Stimulated activated CD4-positive, alpha-beta T cell treated with anti-CD3 and anti-CD28 coated beads, TNF-alpha, amount 100 ng/mL, for 24 hours (primary cell): ENCODE measurements at places on chromosomes 6 and 20.

DNA sequence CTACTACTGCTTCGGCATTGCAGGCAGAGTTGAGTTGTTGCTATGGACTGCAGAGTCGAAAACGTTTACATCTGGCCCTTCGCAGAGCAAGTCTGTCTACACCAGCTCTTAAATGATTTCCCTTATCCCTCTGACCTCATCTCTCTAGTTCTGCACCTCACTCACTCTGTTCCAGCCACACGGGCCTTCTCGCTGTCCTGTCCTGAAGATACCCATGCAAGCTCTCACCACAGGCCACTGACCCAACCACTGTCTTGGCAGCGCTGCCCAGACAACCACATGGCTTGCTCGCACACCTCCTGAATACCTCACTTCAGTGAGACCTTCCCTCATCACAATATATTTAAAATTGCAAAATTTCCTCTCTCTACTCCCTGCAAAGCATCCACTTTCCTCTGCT, 31.4 kb downstream of the B4GALT5 start:
- DNase-seq = no peak

- DNase-seq = no peak
Observed at GRCh38 chr6:71603021-71603420, 283.3 kb upstream of the RIMS1 start.

DNA sequence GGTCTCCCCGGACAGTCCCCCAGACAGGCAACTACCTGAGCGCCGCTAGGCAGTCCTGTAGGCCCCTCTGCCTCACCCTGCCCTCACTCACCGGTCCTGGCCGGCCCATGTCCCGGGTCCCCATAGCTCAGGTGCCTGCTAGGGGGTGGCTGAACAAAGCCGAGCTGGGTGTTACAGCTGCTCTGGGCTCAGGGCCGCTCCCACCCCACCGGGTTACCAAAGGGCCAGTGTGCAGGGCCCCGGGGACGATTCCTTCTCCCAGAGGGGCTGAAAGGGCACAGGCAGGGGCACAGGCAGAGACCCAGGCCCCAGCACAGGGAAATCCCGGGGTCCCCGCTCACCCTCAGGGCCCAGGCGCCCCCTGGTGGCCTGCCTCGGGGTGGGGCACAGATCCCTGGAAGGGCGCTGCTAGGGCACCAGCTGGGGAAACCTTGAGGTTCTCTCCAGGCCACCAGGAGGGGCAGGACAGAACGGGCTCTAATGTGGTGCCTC, 118.4 kb downstream of the GRM4 start:
- peak; percentile 43 for DNase-seq

DNA sequence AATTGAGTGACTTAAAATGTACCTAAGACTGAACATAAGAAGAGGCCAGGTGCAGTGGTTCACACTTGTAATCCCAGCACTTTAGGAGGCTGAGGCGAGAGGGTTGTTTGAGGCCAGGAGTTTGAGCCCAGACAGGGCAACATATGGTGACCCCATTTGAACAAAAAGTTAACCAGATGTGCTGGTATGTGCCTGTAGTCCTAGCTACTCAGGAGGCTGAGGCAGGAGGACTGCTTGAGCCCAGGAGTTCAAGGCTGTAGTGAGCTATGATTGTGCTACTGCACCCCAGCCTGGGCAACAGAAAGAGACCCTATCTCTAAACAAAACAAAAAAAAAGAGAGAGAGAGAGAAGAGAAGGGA, 10.1 kb upstream of the PAQR8 start:
- DNase-seq = no peak

GRCh38 chr6:45477790-45478189, 100.1 kb upstream of the SUPT3H start:
- DNase-seq = no peak

GRCh38 chr6:52621631-52622030, 44.8 kb upstream of the TRAM2 start:
- DNase-seq = no peak

GRCh38 chr6:166905013-166905412, 51.3 kb downstream of the RNASET2 start:
- DNase-seq = no peak

GRCh38 chr20:2742431-2742830, 49.9 kb downstream of the EBF4 start:
- DNase-seq = no peak

DNA sequence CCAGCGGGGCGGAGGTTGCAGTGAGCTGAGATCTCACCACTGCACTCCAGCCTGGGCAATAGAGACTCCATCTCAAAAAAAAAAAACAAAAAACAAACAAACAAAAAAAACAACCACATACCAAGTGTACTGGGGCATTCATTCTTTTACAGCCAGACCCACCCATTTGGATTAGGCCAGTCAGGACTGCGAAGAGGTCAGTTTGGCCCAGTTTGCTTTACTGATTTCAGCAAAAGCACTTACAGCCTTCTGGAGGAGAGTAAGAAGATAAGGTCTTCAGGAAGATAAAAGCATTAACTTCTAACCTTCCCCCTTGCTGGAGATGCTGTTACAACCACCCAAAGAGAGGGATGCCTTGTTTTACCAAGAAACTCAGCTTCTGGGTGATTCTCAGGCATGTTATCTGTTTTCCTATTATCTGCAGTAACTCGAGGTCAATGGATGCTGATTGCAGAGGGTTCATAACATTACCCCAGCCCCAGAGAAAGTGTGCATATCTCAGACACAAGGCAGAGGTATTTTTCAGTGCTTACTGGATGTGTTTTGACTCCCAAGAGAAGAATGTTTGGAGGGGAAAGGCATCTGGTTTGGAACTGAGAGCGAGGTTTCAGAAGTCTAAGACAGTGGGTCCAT, 118.9 kb downstream of the RIN2 start:
- no peak for DNase-seq

DNA sequence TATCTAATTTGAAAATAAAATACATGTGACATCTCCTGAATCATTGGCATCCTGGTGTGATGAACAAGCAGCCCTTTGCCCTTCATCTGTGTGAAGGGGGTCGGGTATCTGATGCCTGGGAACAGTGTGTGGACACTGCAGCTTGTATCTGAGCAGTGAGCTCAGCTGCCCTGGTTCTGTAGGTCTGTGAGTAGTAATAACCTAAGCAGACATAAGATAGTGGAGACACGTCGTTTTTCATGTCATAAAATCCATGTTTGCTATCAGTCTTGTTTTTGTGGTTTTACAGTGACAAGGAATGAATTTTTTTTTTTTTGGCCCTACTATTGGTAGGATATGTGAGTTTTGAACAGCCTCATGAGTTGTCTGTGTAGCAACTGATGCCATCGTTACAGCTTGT, 133.0 kb downstream of the JARID2 start:
- DNase-seq = no peak
